ENCODE measurements at places on chromosomes 16 and 17.

DNA sequence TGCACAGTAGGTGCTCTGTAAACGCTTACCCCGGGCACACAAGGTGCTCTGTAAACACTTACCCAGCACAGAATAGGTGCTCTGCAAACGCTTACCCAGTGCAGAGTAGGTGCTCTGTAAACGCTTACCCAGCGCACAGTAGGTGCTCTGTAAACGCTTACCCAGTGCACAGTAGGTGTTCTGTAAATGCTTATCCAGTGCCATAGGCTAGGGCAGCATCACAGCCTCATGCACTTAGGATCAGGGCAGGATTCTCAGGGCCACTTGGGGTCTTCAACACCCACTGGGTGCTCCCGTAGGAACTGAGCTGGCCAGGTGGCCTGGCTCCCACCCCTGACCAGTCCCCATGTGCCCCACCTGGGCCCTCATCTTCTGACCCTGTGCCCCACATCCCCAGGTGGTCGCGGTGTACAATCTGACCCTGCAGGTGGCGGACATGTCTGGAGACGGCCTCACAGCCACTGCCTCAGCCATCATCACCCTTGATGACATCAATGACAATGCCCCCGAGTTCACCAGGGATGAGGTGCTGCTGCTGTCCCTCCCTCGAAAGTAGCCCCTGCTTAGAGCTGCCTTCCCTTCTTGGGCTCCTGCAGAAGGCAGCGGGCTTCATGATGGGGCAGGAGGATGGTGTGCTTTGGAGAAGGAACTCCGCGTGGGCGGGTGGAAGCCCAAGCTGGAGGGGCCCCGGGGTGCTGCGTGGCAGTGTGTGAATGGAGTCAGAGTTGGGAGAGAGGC lies 13.1 kb downstream of the SLC22A31 start:
- DNase-seq, result peak; percentile 55

- no peak for DNase-seq
These were observed 1.6 kb downstream of the TBX4 start for GRCh38 chr17:61453566-61454380.

GRCh38 chr16:73339821-73340220 lies 291.9 kb upstream of the ZFHX3 start:
- DNase-seq, result no peak

DNA sequence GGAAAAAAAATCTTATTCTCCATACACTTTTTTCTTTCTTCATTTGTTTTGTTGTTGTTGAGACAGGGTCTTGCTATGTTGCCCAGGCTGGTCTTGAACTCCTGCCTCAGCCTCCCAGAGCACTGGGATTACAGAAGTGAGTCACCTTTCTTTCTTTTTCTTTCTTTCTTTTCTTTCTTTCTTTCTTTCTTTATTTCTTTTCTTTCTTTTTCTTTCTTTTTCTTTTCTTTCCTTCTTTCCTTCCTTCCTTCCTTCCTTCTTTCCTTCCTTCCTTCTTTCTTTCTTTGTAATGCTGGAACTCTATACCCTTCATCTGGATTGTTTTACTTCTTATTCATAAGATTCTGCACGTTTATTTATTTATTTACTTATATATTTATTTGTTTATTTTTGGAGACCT lies 94.5 kb upstream of the TNRC6A start:
- DNase-seq, result no peak

- peak; percentile 58 for DNase-seq
These were observed 527 bp downstream of the EIF5A start for GRCh38 chr17:7307686-7308624.

GRCh38 chr16:30895627-30896260 lies 670 bp upstream of the CTF1 start:
- DNase-seq, result no peak

DNA sequence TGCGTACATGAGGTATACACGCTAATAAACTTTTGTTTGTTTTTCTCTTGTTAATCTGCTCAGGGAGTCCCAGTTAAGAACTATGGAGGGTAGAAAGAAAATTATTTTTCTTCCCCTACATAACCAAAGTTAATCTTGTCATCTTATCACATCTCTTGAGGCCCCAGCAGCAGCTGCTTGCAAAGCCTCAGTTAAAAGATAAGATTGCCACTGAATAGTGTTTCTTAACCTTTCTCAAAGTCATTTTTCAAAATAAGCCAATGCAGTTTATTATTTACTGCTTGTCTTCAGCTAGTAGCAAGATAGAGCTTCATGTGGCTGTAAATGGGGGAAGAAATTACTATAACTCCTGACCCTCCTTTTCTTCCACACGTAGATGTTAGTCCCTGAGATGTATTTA lies 21.5 kb upstream of the APOH start:
- no peak for DNase-seq

- DNase-seq, result no peak
These were observed 21.6 kb upstream of the SMPD3 start for GRCh38 chr16:68469796-68470460.

- DNase-seq, result no peak
These were observed 21.5 kb downstream of the UNC119 start for GRCh38 chr17:28530926-28531325.

GRCh38 chr16:53642094-53642493 lies 61.6 kb downstream of the RPGRIP1L start:
- no peak for DNase-seq

DNA sequence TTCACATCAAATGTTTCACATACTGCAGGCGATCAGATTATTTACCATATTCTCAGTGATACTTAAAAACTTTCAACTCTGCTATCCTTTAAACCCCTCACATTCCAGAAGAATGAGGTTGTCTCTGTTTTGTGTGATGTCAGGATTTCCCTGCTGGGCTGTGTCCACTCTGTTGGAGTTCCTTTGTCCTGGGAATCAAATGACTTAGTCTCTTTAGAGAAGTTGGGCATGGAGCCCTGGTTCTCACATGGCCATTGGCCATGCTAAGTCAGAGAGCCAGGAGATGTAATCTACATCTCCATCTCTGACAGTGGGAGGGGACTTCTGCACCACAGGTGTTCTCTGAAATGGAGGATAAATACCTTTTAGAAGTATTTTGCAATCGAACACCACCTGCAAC lies 205.1 kb upstream of the MAF start:
- no peak for DNase-seq

GRCh38 chr16:29310852-29311314 lies 95.6 kb downstream of the NPIPB11 start:
- no peak for DNase-seq

DNA sequence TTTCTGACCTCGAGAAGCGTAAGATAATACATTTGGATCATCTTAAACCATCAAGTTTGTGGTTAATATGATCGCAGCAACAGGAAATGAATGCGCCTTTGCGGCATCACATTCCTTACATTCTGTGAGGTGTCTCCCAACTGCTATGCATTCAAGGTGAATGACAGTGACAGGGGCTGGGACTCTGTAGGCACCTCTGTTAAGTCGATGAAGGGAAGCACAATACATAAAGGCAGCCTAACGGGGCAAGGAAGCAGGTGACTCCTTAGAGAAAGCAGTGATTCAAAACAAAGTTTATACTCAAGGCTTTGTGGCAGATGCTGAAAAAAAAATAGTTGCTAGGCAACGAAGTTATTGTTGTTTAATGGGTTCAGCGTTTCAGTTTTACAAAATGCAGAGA lies 21.6 kb upstream of the EVPL start:
- no peak for DNase-seq

GRCh38 chr16:50190292-50190691 lies 37.2 kb downstream of the TENT4B start:
- DNase-seq, result no peak

GRCh38 chr17:75810216-75810615 lies 25.6 kb downstream of the UNK start:
- no peak for DNase-seq

DNA sequence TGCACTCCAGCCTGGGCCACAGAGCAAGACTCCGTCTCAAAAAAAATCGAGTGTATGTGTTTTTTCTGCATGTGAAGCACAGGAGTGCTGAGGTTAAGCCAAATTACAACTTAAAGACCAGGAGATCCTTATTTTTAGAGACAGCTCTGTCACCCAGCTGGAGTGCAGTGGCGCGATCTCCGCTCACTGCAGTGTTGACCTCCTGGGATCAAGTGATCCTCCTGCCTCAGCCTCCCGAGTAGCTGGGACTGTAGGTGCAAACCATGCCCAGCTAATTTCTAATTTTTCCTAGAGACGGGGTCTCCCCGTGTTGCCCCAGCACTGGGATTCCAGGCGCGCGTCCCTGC lies 7.5 kb upstream of the PPP1R27 start:
- no peak for DNase-seq

DNA sequence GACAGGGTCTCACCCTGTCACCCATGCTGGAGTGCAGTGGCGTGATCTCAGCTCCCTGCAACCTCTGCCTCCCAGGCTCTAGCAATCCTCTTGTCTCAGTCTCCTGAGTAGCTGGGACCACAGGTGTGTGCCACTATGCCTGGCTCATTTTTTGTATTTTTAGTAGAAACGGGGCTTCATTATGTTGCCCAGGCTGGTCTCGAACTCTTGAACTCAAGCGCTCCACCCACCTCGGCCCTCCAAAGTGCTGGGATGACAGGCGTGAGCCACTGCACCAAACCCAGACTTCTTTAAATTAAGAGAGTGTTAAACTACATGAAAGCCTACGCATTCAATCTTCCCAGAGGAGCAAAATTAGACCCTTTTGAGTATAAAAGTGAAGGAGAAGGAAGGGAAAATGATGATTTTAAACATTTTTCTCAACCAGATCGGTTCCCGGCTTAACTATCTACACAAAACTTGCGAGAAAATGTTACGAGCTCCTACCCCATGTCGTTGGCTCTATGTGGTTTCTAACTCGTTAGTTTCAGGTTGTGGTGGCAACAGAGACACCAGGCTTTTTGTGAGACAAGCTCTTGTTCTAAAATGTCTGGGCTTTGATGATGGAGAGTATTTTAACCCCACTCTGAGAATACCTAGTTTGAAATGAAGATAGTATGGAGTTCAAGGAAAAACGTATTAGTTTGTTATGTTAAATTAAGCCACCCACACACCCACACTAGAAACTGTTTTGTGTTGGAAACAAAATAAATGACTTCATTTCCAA lies 26.3 kb downstream of the STAT5B start:
- peak; percentile 56 for DNase-seq

DNA sequence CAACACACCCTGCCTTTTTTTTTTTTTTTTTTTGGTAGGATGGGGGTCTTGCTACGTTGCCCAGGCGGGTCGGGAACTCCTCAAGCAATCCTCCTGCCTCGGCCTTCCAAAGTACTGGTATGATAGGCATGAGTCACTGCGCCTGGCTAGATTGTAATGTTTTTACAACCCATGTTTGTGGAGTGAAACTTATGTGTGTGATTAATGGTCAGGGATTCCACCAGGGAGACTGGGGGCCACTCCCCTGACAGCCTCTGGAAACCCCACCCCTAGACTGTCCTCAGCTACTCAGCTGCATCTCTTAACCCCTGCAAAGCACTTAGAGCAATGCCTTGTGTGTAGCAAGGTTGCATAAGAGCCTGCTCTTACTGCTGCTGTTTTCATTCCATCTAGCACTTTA lies 220.5 kb downstream of the PARN start:
- DNase-seq, result no peak

DNA sequence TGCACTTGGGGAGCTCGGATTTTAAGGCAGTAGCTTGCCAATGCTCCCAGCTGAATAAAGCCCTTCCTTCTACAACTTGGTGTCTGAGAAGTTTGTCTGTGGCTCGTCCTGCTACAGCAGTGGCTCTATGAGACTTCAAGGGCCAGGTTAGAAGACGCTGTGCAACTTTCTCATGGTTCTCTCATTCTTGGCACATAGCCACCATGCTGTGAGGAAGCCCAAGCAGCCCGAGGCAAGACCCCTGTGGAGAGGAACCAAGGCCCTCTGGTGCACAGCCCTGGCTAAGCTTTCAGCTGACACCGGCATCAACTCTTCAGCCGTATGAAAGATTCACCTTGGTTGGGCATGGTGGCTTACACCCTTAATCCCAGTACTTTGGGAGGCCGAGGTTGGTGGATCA lies 116.9 kb upstream of the EEF2KMT start:
- DNase-seq, result no peak

GRCh38 chr17:1766382-1767135 lies 4.7 kb downstream of the SERPINF1 start:
- DNase-seq, result no peak

DNA sequence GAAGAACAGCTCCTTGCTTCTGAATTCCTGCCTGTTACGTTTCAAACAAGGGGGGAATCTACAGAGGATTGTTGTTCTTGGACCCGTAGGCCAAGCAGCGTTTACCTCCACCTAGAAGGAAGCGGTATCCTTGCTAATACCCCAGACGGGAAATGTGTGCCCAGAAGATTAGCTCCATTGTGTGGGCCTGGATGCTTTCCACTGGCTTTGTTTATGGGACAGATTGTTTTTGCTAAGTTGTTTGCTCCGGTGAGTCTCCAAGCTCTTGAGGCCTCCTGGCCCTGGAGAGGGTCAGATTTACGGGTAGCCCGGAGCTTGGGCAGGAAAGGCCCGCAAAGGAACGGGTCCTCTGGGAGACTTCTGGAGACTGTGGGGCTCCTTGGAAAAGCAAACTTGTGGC lies 28.4 kb upstream of the MRTFB start:
- DNase-seq, result no peak

GRCh38 chr16:89408315-89408714 lies 82.0 kb downstream of the ANKRD11 start:
- no peak for DNase-seq

- no peak for DNase-seq
These were observed 636.7 kb upstream of the KIF2B start for GRCh38 chr17:53186001-53186400.

DNA sequence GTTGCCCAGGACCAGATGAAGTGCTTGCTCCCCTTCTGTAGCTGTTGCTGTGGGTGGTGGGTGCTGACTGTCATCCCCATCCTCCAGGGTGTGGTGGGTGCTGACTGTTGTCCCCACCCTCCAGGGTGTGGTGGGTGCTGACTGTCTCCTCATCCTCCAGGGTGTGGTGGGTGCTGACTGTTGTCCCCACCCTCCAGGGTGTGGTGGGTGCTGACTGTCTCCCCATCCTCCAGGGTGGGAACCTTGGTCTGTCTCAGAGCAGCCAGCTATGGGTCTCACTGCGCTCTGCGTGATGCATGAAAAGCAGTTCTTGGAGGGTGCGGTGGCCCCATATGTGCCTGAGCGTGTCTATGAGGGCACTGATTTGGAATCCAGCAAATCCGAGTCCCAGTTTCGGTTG lies 163.8 kb downstream of the RPTOR start:
- DNase-seq, result no peak

GRCh38 chr17:81720267-81721071 lies 8.4 kb downstream of the SLC25A10 start:
- no peak for DNase-seq

DNA sequence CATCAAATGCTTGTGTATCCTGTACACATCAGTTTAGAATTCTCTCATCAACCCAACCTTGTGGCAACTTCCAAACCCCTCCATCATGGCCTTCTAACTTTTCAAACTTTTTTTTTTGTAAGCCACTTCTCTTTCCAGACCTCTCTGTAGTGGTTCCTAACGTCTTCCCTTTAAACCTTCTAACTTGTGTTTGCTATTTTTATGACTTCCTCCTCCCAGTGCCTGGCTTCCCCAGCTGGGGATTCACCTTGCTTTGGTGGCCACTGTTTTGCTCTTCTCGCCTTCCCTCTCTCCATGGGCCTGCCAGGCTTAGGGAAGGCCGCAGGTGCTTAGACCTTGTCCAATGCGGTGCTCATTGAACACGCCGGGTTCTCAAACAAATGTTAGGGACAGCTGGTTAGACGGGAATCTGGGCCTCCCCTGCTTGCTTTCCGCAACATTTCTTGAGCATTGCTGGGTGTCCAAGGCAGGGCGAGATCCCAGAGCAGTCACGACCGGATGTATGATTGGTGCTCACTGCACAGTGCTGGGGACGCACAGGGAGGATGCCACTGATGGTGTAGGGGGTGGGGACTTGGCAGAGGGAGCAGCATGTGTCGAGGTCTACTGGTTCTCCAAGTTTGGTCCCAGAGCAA lies 1.1 kb upstream of the XYLT2 start:
- DNase-seq, result no peak

Measured in stimulated activated CD8-positive, alpha-beta memory T cell treated with anti-CD3 and anti-CD28 coated beads, Interleukin-4, amount 100 ng/mL, for 48 hours (primary cell).